ENCODE measurements at places on chromosomes 1 and 21.

GRCh38 chr1:20446796-20447195, 39.2 kb downstream of the CAMK2N1 start:
- no peak for DNase-seq

GRCh38 chr1:69426401-69426800, 141.3 kb upstream of the LRRC7 start:
- DNase-seq, result no peak

- no peak for DNase-seq
Observed at GRCh38 chr1:106798991-106799390, 257.5 kb upstream of the PRMT6 start.

DNA sequence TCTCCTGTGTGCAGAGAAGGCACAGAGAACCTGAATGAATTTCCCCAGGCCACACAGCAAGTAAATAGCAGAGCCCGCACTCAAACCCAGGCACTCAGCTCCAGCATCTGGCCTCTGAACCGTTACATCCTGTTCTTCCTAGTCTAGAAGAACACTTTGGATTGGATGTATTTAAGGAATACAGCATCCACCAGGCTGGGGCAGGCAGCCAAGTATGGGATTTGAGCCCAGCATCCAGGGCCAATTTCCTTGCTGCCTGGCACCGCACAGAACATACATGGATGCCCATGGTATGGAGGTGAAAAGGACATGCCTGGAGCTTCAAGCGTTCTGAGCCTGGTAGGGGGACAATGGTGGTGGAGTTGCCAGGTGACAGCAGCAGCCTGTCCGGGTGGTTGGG, 9.7 kb downstream of the AJAP1 start:
- no peak for DNase-seq

DNA sequence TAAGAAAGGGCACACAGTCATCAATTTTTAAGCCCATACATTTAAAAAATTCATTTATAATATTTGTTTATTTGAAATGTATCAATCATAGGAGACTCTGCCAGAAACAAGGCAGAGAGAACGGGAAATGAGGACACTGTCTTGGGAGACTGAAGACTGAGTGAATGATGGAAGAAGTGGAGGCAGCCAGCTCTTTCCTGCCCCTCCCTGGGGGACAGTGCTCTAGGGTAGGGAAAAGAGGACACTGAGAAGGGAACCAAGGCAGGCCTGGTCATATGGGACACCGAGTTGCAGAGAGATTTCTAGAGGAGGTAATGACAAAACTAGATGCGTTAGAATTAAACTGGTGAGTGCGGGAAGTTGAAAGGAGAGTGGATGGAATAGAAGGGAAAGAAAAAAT, 31.6 kb downstream of the EEIG2 start:
- no peak for DNase-seq

DNA sequence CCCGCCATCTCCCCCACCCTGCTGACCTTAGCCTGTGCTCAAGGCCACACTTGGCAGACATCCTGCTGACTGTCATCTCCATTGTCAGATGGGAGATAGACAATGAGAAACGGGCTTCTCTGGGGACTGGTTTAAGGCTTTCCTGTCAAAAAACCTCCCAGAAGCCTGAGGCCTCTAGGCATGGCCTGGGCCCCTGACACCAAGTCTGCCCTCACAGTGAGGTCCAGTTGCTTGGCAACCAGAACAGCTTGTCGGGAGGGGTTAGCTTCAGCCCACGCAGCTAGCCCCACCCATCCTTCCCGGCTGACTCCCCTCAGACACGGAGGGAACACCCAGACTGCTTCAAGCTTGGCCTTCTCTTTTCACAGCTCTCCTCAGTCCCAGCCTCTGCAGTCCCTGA, 11.0 kb downstream of the PLEKHA6 start:
- DNase-seq, result no peak

- no peak for DNase-seq
Observed at GRCh38 chr1:246324711-246325110, 182.4 kb downstream of the SMYD3 start.

DNA sequence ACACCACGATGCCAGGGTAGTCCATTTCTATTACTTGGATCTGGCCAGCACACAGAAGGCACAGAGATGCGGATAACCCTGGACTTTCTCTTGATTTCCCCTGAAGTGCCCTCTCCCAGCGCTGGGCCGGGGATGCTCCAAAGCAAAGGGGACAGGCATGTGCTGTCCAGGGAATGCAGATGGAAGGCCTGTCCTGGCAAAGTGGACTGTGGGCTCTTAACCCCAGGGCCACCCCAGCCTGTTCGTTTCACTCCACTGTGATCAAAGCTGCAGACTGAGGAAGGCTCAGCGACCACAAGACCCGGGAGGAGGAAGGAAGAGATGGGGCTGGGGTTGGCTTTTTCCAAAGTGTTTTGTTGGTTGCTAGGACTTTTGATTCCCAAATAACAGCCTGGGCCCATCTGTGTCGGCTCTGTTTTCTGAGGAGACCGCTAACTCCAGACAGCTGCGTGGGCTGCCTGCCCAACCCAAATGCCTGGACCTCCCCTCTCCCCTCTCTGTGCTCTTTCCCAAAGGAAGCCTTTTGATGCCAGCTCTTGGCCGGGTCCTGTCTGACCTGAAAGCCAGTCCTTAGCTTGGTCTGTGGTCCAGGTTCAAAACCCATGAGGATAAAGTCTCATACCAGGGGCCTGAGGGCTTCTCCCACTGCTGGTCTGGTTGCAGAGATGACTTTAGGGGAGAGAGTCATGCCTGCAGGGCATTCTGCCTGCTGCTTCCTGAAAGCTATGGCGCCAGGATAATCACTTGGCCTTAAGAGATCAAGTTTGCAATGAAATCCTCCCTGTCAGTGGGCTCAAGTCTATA, 119.6 kb upstream of the CD34 start:
- no peak for DNase-seq

DNA sequence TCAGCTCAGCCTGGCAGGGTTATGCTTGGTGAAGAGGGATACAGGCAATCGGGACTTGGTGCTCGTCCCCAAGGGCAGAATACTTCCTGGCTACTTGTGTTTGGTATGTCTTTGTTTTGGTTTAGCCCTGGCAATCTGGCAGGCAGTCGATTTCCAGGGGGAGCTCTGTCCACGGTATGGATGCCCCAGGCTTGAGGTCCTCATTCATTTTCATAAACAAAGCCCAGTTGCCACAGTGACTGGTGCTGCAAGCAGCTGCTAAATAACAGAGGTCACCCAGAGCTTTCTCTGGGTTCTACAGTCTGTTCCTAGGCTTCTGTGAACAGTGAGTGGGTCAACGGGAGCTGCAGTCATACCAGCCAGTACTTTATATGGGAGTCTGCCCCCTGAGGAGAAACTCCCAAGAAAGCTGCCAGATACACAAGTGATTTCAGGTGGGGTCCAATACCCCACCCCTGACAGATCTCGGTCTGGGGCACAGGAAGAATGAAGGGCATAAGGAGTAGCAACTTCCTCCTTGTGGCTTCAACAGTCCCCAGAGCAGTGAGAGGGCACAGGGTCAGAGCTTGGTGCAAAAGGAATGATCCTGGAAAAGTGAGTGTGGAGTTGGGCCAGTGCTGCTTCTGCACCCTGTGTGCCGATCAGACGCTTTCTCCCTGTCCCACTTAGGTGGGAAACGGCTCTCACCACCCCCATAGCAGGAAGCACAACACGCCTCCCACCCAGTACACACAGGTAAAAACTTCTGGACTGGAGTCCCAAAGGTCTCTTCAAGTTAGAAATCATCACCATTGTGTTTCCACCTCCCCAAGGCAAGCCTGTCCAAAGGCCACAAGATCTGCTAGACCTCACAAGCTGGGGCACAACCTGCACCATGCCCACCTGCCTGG, 55.5 kb downstream of the TGFBR3 start:
- no peak for DNase-seq

All from cortex of kidney (tissue), 1 donor.